Right lung (tissue), 10 donors: ENCODE measurements at places on chromosomes 5 and 9. TPM values are rescaled to one million over a fixed set of nuclear protein-coding genes. Genes with fewer than 3 reads are reported as not detected.

Gene EIF4E1B
- polyA plus RNA-seq = 0.05 TPM

Gene PCDHGA11
- 3.3 TPM for polyA plus RNA-seq

DNA sequence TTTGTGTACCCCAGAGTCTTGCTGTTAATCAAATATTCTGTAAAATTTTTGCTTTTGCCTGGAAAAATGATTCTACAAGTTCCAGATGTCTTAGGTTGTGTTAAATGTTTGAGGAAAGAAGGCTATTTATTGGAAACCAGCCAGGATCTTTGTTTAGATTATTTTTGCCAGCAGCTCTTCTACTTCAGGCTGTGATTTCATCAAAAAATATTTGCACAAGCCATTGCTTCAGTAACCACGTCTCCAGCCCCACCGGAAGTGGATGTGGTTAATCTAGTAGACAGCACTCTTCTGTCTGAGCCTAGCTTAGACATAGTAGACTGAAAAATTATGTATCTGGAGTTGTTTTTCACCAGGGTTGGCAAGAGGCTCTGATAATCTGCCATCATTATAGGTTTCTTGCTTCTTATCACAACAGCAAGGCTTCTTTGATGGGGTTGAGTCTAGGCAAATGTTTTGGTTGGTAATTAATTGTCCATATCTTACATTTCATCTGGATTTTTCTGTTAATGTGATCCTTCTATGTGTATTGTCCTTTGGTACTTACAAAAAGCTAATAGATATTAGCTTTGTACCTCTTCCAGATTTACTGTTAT, 17.1 kb downstream of the KCTD16 start:
- peak; percentile 81 for DNase-seq

DNA sequence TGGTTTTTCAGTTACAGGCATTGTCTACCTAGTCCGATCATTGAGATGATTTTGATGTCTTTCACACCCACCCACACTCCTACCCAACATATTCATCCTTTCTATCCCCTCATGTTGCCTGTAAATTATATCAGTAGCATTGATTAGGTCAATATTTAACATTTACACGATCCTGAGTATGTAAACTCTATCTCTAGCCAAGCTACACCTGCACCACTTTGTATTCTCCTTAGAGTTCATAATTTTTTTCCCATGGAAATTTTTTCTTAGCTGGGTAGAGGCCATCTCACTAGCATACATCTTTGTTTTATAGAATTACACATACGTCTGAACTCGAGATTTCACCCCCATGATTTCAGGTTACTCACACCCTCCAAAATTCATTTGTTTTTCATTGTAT, 30.6 kb downstream of the GCNT4 start:
- DNase-seq = no peak

DNA sequence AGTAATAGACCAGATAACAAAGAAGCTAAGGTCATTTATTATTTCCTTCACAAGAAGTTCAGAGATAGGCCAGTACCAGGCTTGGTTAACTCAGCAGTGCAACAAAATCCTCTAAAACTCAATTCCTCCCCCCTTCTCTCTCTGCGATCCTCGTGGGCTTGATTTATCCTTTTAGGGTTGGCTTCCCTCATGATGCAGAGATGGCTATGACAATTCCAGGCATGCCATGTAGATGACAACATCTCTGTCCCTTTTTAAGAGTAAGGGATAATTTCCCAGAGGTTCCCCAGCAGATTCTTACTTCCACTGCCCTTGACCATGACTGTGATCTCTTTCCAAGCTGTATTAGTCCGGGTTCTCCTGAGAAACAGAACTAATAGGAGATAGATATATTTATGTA, 28.7 kb upstream of the DAP start:
- no peak for DNase-seq

DNA sequence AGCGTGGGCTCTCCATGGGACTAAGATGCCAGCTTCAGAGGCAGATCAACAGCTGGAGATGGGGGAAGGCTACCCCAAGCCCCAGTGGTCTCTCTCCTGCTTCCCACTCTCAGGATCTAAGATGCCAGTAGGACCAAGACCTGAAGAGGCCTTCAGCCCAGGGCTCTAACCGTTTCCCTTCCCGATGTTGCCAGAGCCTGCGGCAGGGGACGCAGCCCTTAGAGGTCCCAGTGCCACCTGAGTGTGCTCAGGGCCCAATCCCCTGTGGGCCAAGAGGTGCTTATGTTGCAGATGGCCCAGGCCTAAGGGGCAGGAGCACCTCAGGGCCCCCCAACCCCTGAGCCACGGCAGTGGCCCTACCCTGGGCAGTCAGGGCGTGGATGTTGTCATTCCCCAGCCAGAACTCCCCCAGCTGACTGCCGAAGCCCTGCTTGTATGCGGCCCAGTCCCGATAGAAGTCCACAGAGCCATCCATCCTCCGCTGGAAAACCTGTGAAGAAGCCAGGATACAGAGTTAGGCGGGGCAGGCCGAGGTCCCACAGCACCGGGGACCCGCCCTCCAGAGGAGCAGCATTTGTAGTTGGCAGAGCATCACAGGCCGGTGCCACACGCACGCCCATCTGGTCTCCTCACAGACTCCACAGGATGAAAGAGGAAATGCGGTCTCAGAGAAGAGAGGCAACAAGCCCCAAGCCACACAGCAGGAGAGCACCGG, 5.4 kb downstream of the FCN1 start:
- no peak for DNase-seq
